ENCODE measurements at places on chromosomes 5 and 9. TPM values are rescaled to one million over a fixed set of nuclear protein-coding genes. Genes with fewer than 3 reads are reported as not detected.

DNA sequence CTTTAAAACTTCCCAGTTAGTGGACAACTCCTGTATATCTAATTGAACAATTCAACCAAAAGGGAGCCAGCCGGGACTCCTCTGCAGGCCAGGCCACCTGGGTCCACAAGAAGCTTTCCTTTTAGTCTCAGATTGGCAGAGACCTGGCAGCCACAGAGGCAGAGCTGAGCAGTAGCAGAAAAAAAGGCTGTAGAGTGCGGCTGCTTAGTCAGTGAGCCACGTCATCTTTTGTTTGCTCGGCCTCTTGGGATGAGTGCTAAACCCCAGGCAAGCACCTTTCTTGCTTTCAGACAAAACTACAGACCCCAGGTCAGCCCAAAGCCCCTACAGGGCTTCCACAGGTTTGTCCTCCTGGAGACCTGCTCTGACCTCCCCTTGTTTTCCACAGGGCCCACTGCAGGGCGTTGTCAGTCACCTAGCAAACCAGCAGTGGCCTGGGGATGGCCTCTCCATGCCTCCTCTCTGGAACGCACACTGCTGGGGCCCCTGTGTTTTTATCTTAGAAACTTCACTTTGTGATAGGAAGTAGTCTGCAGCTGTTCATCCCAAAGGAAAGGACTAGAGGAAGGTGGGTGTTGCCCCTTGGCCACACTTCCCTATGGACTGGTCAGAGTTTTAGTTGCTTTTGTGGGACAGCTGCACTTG lies 49.9 kb downstream of the SHB start:
- DNase-seq: no peak
- H3K4me3 ChIP-seq: no peak overlapping the region
- no peaks in the 10 kb centered on the region for H3K4me1 ChIP-seq
- H3K36me3 ChIP-seq: no peaks in the 10 kb centered on the region
- no peak overlapping the region for H3K27ac ChIP-seq

DNA sequence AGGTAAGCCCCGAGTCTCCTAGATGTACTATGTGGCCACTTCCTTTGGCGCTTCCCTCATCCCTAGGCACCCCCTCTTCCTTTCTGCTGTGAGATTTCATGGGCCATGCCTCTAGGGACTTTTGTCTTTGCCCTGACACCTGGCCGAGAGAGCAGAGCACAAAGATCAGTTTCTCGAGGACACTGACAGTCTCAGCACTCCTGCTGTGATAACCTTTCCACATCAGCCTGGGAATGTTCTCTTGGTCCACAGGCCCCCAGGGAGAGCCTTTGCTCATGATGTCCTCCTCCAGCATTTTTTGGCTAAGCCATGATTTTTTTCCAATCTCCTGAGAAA lies 127.0 kb upstream of the CPEB4 start:
- no peak overlapping the region for H3K4me3 ChIP-seq
- H3K27ac ChIP-seq: no peak overlapping the region
- H3K36me3 ChIP-seq: no peaks in the 10 kb centered on the region
- no peaks in the 10 kb centered on the region for H3K27me3 ChIP-seq
- H3K4me1 ChIP-seq: no peaks in the 10 kb centered on the region

DNA sequence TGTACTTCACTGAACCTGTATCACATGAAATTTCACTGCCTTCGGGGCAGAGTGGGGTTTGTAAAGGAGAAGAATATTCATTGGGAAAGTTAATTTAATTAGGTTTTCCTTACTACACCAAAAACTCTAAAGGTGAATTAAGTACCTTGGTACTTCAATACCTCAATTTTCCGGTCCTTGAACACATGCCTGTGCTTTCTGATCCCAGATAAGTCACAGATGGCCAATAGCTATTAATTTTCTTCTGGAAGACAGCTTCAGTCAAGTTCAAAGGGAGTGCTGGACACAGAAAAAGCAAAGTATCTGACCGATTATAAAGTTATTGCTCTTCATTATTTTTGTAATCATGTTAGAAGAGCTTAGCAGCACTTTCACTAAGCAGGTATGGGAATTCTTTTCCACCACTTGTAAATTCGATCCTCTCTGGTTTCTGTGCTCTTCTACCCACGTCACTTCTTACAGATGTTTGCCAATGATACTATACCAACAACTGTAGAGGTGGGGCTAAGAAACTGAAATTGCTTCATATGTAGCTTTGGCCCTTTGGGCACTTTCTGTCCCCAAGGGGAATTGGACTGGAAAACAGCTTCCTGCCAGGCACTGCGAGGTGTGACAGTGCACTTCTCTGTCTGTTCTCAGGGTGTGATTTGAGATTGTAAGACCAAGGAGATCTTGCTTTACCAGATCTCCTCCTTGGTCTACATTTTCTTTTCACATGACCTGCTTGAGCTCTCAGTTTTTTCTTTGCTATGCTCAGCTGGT lies 164.0 kb downstream of the CCDC192 start:
- no peaks in the 10 kb centered on the region for H3K36me3 ChIP-seq
- H3K4me3 ChIP-seq: no peak overlapping the region
- H3K27ac ChIP-seq: no peak overlapping the region

- H3K4me1 ChIP-seq: peaks cover 50% of the 10 kb centered on the region
- DNase-seq: peak; percentile 82
- H3K36me3 ChIP-seq: peaks cover 2% of the 10 kb centered on the region
- no peaks in the 10 kb centered on the region for H3K27me3 ChIP-seq
- peak overlapping the region; percentile 74 for H3K4me3 ChIP-seq
Measured at GRCh38 chr5:43042176-43042625, 2.1 kb upstream of the ANXA2R start.

- H3K36me3 ChIP-seq: no peaks in the 10 kb centered on the region
- no peak overlapping the region for H3K4me3 ChIP-seq
- H3K4me1 ChIP-seq: peaks cover 6% of the 10 kb centered on the region
- no peaks in the 10 kb centered on the region for H3K27me3 ChIP-seq
- no peak for DNase-seq
- no peak overlapping the region for H3K27ac ChIP-seq
Measured at GRCh38 chr9:4746278-4747030, 5.5 kb upstream of the AK3 start.

GRCh38 chr9:70553707-70554673 lies 139.5 kb upstream of the KLF9 start:
- H3K27me3 ChIP-seq: no peaks in the 10 kb centered on the region
- no peak for DNase-seq
- no peaks in the 10 kb centered on the region for H3K4me1 ChIP-seq
- H3K36me3 ChIP-seq: no peaks in the 10 kb centered on the region
- no peak overlapping the region for H3K27ac ChIP-seq

GRCh38 chr5:160919626-160920025 lies 67.6 kb upstream of the ATP10B start:
- no peak for DNase-seq
- no peaks in the 10 kb centered on the region for H3K4me1 ChIP-seq
- H3K36me3 ChIP-seq: no peaks in the 10 kb centered on the region
- H3K27me3 ChIP-seq: no peaks in the 10 kb centered on the region
- no peak overlapping the region for H3K27ac ChIP-seq

DNA sequence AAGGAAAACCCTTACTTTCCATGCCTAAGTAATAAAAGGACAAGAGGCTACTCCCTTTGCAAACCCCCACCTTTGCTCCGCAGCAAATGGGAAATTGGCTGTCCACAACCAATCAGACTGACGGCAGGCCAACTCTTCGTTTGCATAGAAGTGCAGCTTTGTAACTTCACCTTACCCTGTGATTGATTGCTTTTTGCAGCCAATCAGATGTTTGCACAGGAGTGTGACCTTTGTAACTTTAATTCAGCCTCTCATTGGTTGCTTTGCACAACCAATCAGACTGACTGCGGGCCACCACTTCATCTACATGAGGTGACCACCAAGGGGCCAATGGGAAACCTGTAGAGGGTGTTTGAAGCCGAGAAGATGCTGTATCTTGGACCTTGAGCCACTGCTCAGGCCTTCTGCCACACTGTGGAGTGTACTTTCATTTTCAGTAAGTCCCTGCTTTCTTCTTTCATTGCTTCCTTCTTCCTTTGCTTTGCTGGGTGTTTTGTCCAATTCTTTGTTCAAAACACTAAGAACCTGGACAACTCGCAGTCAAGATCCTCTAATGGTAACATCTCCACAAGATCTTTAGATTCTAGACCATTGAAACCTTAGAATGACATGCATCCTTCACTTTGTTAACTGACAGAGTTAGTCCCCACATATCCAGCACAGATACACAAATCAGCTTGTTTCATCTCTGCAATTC lies 51.3 kb upstream of the FREM1 start:
- H3K27ac ChIP-seq: no peak overlapping the region

GRCh38 chr9:92717201-92718085 lies 47.2 kb downstream of the BICD2 start:
- no peak overlapping the region for H3K4me3 ChIP-seq
- no peaks in the 10 kb centered on the region for H3K27me3 ChIP-seq
- no peak overlapping the region for H3K27ac ChIP-seq
- H3K36me3 ChIP-seq: peaks cover 88% of the 10 kb centered on the region
- DNase-seq: no peak
- peaks cover 31% of the 10 kb centered on the region for H3K4me1 ChIP-seq

GRCh38 chr5:143653766-143654282 lies 158.1 kb upstream of the HMHB1 start:
- no peak overlapping the region for H3K4me3 ChIP-seq
- DNase-seq: no peak
- no peaks in the 10 kb centered on the region for H3K4me1 ChIP-seq
- no peak overlapping the region for H3K27ac ChIP-seq

- no peak overlapping the region for H3K4me3 ChIP-seq
- no peaks in the 10 kb centered on the region for H3K4me1 ChIP-seq
- DNase-seq: no peak
- H3K36me3 ChIP-seq: no peaks in the 10 kb centered on the region
- peaks cover 6% of the 10 kb centered on the region for H3K27me3 ChIP-seq
Measured at GRCh38 chr9:126216826-126217225, 109.8 kb upstream of the MVB12B start.

GRCh38 chr9:124716808-124717207 lies 54.3 kb downstream of the NR6A1 start:
- H3K36me3 ChIP-seq: no peaks in the 10 kb centered on the region
- no peaks in the 10 kb centered on the region for H3K27me3 ChIP-seq
- no peaks in the 10 kb centered on the region for H3K4me1 ChIP-seq
- H3K4me3 ChIP-seq: no peak overlapping the region
- DNase-seq: no peak
- H3K27ac ChIP-seq: no peak overlapping the region

GRCh38 chr5:94857111-94857510 lies 238.6 kb downstream of the SLF1 start:
- H3K4me1 ChIP-seq: no peaks in the 10 kb centered on the region
- H3K27ac ChIP-seq: no peak overlapping the region
- DNase-seq: no peak

GRCh38 chr9:91503673-91504081 lies 80.0 kb upstream of the NFIL3 start:
- H3K4me1 ChIP-seq: no peaks in the 10 kb centered on the region
- DNase-seq: no peak
- H3K27me3 ChIP-seq: peaks cover 3% of the 10 kb centered on the region
- no peaks in the 10 kb centered on the region for H3K36me3 ChIP-seq
- no peak overlapping the region for H3K4me3 ChIP-seq

GRCh38 chr9:130142056-130142455 lies 30.1 kb upstream of the NCS1 start:
- H3K4me1 ChIP-seq: peaks cover 32% of the 10 kb centered on the region
- no peak for DNase-seq
- H3K4me3 ChIP-seq: no peak overlapping the region
- peaks cover 2% of the 10 kb centered on the region for H3K27me3 ChIP-seq
- H3K27ac ChIP-seq: no peak overlapping the region
- H3K36me3 ChIP-seq: no peaks in the 10 kb centered on the region

DNA sequence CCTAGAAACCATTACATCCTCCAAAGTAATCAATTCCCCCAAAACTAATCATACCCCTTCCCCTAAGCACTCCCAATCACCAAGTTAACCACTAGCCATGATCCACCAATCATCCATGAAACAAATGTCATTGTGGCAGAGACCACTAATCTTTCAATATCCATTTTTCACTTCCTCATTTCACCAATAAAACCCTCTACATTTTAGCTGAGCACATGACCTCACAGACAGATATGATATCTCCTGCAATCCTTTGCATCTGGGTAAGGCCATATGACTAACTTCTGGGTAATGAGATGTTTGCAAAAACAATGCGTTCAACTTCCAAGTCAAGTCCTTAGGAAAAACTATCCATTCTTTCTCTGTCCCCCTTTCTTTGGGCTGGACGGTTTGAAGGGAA lies 20.7 kb downstream of the OR2S2 start:
- no peak overlapping the region for H3K27ac ChIP-seq
- no peaks in the 10 kb centered on the region for H3K4me1 ChIP-seq
- no peaks in the 10 kb centered on the region for H3K36me3 ChIP-seq
- H3K4me3 ChIP-seq: no peak overlapping the region

GRCh38 chr5:57302643-57303042 lies 128.8 kb downstream of the GPBP1 start:
- peaks cover 12% of the 10 kb centered on the region for H3K4me1 ChIP-seq
- no peaks in the 10 kb centered on the region for H3K27me3 ChIP-seq
- H3K36me3 ChIP-seq: no peaks in the 10 kb centered on the region
- DNase-seq: no peak

DNA sequence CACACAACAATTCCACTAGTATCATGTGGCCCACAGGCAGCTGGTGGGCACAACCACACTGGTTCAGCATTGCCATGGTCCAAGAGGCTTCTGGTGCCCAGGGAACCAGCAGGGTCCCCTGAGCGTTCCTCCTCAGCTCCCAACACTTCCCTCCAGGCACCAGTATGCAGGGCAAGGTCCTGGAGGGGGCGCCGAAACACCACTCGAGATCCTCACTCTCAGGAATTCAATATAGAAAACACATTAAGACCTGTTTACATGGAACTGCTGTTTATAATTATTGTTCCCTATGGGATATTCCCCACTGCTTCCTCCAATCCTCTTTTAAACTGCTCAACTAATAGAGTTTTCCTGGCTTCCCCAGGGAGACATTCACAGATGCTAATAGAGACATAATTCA lies 91.9 kb upstream of the GABRP start:
- H3K27ac ChIP-seq: no peak overlapping the region
- H3K4me3 ChIP-seq: no peak overlapping the region
- no peaks in the 10 kb centered on the region for H3K36me3 ChIP-seq
- no peaks in the 10 kb centered on the region for H3K4me1 ChIP-seq
- no peak for DNase-seq
- H3K27me3 ChIP-seq: no peaks in the 10 kb centered on the region

DNA sequence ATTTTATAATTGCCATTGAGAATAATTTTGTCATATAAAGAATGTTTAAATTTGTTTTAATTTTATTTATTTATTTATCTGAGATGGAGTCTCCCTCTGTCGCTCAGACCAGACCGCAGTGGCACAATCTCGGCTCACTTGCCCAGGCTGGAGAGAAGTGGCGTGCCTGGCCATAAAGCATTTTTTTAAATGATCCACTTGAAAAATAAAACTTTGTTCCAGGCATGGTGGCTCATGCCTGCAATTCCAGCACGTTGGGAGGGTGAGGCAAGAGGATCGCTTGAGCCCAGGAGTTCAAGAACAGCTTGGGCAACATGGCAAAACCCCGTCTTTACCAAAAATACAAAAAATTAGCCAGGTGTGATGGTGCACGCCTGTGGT lies 2.1 kb upstream of the SIT1 start:
- no peaks in the 10 kb centered on the region for H3K36me3 ChIP-seq
- H3K27me3 ChIP-seq: no peaks in the 10 kb centered on the region
- H3K4me1 ChIP-seq: peaks cover 59% of the 10 kb centered on the region
- H3K27ac ChIP-seq: no peak overlapping the region
- no peak for DNase-seq

GRCh38 chr5:135662061-135662481 lies 83.3 kb upstream of the CXCL14 start:
- no peak for DNase-seq
- no peaks in the 10 kb centered on the region for H3K4me1 ChIP-seq
- H3K36me3 ChIP-seq: no peaks in the 10 kb centered on the region
- no peak overlapping the region for H3K27ac ChIP-seq

The CDH18 gene
- total RNA-seq: not detected

The C5orf52 gene
- not detected for total RNA-seq

The PCDHA1 gene
- total RNA-seq: not detected

The SLC4A9 gene
- total RNA-seq: not detected

The IFNA13 gene
- total RNA-seq: not detected

The MEGF10 gene
- not detected for total RNA-seq

The SPINK13 gene
- not detected for total RNA-seq

The PCDHA10 gene
- total RNA-seq: not detected

The SLC12A7 gene
- total RNA-seq: 53.2 TPM

The SCGB3A1 gene
- not detected for total RNA-seq

Measured in natural killer cell (primary cell).